ENCODE measurements at places on chromosomes 1 and 21.

DNA sequence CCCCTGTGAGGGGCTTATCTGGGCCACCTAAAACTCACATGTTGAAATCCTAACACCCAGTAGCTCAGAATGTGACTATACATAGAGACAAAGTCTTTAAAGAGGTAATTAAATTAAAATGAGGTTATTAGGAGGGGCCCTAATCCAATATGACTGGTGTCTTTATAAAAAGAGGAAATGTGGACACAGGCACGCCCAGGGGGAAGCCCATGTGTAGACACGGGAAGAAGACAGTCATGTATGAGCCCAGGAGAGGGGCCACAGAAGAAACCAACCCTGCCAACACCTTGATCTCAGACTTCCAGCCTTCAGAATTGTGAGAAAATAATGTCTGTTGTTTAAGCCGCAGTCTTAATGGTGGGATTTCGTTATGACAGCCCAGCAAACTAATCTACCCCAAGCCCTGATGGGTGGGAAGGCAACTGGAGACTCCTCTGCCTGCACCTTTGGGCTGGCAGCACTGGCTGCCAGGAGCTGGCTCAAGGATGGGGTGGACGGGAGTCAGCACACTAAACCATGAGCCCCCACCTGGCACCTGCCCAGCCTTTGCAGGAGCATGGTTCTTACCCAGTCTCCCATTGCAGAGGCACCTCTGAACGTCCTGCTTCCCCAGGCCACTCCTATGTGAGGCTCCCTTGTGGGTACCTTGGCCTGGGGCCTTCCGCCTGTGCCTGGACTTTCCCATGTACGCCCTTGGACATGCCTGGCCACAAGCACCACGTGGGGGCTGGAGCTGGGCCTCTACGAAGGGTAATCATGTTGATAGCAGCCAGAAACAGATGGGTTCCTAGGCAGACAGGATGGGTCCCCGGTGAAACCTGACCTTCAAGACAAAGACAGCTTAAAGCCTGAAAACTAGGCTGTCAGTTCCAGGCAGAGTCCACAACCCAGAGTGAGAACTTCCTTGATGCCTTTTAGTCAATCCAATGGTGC, 57.1 kb upstream of the DMRTB1 start:
- no peak for DNase-seq

GRCh38 chr1:31815752-31816500, at the start of gene SPOCD1:
Gene SPOCD1, minus strand, starts transcription at chr1:31816022. Its CDS starts 689 bp downstream, at chr1:31815333.
- DNase-seq: peak; percentile 87

DNA sequence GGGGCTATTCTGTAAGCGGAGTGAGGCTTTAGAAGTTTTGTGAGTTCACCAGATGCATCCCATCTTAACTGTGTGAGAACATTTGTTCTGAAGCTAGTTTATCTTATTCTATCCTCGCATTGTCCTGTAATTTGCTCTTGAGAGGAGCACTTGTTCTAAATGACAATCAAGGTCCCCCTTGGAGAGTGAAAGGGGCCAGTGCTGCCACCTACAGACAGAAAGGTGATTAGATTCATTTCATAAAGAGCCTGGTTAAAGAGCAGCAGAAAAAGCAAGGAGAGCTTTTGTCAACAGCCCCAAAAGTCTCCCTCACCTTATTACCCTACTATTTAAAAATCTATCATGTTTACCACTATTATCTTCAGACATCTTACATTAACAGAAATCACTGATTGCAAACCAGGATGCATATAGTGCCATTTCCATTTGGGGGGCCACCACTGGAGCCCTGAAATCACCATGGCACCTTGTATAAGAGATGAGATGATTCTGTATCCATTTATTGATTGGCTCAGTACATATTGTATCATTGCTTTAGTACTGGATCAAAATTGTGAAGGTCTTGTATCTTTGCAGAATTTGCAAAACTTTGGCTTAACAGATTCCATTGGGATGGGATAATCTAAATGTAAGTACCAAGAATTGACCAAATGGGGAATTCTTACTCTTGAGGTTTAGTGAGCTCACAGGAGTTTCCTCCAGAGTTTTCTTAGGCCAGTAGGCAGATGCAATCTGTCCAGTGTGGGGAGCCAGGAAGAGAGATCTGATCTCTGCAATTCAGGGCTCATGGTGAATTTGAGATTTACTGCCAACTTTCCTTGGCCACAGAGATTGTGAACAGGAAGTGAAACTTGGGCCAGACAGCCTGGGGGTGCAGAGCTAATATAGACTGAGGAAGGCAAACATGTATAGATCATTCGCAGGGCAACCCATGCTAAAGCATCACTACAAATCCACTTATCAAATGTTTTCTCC, 64.3 kb upstream of the TRABD2B start:
- peak; percentile 86 for DNase-seq

DNA sequence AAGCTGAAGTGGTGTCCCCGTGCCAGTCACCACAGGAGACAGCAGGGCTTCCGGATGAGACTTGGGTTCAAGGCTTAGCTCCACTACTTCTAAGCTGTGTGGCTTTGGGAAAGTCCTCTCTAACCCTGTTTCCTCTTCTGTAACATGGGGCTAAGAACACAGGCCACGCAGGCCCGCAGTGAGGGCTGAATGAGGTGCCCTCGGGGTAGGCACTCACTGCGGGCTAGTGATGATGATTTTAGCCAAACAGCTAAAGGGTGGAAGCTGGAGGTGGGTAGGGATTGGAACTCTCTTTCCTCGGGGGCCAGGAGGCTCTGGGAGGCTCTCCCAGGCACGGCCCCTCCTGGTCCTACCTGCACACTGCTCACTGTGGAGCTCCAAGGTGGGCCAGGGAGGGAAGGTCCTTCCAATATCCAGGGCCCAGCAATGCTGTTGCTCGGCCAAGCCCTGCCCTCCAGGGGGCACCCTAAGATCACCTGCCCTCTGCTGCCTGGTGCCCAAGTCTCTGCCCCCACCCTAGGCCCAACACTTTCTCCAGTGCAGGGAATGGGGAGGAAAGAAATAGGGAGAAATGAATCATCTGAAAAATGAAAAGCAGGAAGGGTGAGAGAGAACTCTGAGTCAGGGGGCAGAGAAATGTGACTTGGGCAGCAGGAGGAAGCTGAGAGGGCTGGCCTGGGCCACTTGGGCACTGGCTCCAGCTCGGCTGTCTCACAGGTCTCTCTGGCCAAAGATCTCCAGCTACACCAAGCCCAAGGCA, 19.2 kb upstream of the EVA1B start:
- DNase-seq: no peak

GRCh38 chr1:112841825-112842224, 114.2 kb downstream of the SLC16A1 start:
- DNase-seq: no peak

DNA sequence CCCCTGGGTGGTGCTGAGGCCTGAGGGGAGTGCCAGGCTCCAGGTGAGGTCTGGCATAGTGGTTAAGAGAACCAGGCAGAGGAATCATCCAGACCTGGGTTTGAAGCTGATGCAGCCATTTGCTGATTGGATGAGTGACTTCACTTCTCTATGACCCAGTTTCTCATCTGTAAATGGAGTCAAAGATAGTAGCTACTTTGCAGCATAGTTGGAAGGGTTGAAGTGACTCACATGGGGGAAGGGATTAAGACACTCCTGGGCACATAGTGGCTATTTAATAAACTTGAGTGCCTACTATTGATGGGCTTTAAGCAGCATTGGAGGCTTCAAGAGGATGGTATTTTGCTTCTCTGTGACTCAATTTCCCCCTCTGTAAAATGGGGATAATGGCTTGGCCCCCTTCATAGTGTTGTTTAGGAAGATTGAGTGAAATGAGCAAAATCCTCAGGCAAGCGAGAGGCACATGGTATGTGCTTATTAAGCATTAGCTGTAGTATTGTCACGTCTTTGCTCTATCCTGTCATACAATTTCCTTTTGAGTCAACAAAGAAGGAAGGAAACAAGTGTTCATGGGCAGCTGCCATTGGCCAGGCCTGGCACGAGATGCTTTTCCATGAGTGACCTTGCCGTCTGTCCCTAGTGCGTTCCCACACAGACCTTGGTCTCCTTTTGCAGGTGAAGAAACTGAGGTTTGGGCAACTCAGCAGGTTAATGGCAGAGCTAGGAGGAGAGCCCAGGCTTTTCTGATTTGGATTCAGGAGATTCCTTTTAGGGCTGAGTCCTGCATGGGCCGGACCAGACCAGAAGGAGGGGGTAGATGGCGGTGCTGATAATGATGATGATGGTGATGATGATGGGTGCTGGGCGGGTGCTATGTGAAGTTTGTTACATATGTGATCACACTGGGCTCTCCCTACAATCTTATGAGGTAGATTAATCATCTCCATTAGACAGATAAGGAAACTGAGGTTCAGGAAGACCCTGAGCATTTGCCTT, 131.1 kb upstream of the WNT4 start:
- no peak for DNase-seq

DNA sequence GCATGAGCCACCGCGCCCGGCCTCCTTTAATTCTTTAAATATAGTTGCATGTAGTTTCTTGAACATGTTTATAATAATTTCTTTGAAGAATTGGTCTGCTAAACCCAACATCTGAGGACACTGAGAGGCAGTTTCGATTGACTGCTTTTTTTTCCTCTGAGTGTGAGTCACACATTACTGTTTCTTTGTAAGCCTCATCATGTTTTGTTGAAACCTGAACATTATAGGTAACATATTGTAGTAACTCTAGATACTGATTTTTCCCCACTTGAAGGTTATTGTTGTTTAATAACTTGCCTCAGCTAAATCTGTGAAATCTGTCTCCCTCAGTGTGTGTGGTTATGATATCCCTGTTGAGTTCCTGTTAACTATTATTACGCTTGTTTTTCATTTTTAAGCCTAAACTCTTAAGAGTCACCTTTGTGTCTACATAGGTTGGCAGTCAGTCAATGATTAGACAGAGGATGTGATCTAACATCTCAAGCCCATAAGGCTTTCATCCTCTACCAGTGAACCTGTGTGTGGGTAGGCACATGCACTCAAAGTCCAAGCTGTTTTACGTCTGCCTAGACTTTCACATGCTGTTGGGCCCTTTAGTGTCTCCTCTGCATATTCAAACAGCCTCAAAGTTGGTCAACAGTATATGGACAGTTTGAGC, 155.5 kb downstream of the KCNH1 start:
- no peak for DNase-seq

DNA sequence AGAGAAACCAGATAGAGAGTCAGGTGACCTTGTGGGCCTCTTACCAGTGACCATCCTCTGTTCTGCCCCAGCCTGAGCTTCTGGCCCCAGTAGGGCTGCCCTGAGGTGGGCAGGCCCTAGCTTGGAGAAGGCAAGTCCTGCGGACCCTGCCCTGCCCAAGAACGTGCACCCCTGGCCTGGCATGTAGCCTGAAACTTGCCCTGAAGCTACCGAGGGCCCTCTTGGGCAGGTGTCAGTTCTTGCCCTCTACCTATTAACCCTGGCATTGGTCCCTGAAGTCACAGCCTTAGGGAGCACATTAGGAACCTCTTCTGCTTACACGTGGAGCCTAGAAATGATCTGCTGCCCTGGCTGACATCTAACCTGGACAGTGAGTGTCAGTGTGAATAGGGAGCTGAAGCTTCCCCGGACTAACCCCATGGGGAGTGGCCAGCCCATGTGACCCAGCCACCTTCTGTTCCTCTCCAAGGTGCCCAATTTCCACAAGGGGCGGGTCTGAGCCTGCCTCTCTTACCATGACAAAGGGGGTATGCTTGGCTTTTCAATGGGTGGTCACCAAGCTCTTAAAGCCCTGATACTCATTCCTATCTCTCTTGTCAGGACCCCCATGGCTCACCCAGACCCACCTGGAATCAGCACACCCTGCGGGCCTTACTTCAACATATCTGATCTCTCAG, 163.0 kb downstream of the ZSCAN20 start:
- no peak for DNase-seq

GRCh38 chr1:25643929-25644328, 27.3 kb downstream of the MAN1C1 start:
- no peak for DNase-seq

DNA sequence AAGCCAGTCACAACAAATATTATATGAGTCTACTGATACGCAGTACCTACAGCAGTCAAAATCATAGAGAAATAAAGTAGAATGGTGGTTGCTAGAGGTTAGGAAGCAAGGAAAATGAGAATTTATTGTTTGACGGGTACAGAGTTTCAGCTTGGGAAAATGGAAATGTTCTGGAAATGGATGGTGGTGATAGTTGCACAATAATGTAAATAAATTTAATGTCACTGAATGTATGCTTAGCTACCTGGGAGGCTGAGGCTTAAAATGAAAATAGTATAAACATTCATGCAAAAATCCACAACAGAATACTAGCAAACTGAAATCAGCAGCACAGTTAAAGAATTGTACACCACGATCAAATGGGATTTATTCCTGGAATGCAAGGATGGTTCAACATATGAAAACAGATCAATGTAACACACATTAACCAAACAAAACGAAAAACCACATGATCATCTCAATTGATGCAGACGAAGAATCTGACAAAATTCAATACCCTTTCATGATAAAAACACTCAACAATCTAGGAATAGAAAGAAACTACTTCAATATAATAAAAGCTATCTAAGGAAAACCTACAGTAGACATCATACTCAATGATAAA, 10.7 kb downstream of the TUT4 start:
- no peak for DNase-seq

DNA sequence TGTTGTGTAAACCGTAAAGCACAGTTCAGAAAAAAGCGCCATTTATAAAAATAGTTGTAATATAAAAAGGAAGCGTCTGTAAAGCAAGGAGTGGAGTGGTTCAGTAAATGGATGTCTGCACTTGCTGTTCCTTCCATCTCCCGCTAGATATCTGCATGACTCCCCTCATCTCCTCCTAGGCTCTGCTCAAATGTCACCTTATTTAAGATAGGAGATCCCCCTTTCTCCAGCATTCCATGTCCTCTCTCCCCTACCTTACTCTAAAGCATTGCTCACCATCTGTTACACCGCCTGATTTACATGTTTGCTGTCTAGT, 745 bp downstream of the MUL1 start:
- DNase-seq: no peak

GRCh38 chr1:14653461-14653960, 55.0 kb downstream of the KAZN start:
- no peak for DNase-seq

DNA sequence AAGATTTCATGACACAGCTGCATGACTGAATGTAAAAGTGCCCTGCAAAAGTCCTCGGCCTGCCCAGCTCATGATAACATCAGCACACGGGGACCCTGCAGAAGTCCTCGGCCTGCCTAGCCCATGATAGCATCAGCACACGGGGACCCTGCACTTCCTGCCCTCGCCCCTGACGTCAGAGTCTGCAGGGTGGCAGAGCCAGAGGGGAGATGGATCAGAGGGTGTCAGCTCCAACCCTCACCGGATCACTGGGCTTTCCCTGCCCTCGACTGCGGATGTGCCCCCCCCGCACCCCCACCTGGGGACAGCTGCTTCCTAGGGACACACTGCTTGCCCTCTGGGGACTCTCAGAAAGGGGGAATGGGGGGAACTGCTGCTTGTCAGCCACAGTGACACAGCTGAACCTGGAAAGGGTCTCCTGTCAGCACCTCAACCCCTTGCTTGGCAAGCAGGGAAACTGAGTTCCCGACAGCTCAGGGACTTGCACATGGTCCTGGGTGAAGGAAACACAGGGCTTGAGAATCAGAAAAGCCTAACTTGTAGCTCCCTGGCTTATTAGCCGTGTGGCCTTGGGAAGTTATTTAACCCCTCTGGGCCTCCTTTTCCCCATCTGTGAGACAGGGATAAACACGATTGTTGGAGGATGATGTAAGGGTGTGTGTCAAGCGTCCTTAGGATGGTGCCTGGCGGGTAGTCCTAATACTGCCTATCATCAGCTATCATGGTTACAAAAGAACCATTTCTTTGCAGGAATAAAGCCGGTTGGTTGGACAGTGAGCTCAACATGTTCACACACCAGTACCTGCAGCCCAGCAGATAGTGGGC, 8.3 kb upstream of the MIIP start:
- no peak for DNase-seq

Measured in NCI-H2029 (cell line).